ENCODE measurements at places on chromosomes 7 and 10.

DNA sequence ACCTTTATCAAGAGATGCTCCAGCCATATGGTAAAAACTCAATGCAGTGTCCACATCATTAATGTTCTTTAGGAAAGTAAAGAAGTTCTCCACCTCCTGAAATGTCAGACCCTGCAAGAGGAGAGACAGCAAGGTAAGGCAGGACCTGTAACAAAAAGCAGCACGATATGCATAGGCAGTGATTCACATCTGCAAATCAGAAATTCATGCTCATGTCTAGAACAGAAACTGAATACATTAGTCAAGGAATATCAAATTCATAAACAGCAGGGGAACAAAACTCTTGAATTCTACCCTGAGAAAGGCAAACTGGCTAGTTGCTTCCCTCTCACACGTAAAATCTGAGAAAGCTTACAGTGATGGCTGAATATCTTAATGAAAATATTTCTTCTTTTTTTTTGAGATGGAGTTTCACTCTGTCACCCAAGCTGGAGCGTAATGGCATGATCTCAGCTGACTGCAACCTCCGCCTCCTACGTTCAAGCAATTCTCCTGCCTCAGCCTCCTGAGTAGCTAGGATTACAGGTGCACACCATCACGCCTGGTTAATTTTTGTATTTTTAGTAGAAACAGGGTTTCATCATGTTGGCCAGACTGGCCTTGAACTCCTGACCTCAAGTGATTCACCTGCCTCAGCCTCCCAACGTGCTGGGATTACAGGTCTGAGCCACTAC is 53.3 kb upstream of the DNAJB12 start:
- DNase-seq = no peak

- no peak for DNase-seq
Measured at GRCh38 chr10:28853195-28853594, 175.9 kb downstream of the BAMBI start.

DNA sequence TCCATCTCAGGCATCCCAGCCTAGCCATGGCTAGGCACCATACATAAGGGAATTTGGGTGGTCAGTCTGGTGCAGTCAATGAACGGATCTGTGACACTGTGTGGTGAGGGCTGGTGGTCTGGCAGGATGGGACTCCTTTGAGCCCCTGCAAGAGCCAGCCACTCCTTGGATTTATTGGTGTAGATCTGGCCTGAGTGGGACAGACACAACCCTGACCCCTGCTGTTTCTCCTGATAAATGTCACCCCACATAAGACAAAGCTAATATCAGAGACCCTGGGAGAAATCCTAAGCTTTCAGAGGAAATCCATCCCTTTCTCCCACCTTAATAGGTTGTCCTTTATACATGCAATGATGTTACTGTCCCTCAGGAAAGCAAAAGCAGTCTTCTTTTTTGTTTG is 2.3 kb downstream of the FBXO24 start:
- DNase-seq = no peak

DNA sequence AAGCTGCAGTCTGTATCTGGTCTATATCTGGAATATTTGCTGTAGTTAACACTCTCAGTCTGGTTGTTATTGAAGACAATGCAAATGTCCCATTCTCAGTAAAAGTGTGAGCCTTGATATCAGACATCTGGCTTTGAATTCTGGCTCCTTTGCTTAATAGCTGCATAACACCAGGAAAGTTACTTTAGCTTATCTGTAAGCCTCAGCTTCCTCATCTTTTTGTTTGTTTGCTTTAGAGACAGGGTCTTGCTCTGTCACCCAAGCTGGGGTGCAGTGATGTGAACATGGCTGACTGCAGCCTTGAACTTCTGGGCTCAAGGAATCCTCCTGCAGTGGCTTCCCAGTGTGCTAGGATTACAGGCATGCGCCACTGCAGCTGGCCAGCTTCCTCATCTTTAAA is 41.3 kb downstream of the CNNM2 start:
- no peak for DNase-seq

GRCh38 chr7:81206667-81207360 is 288.0 kb upstream of the SEMA3C start:
- no peak for DNase-seq

DNA sequence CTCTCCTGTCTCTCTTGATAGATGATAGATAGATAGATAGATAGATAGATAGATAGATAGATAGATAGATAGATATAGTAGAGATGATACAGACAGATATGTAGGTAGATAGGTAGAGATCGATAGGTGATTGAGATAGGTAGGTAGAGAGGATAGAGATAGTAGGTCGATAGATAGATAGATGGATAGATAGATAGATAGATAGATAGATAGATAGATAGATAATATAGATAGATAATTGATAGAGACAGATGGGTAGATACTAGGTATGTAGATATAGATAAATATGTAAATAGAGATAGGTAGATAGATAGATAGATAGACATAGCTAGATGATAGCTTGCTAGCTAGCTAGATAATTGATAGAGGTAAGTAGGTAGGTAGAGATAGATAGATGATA is 1154.2 kb upstream of the AUTS2 start:
- DNase-seq = no peak

- DNase-seq = no peak
Measured at GRCh38 chr7:155444746-155445145, 13.2 kb upstream of the EN2 start.

- DNase-seq = no peak
Measured at GRCh38 chr10:98168766-98169165, 34.3 kb downstream of the R3HCC1L start.

DNA sequence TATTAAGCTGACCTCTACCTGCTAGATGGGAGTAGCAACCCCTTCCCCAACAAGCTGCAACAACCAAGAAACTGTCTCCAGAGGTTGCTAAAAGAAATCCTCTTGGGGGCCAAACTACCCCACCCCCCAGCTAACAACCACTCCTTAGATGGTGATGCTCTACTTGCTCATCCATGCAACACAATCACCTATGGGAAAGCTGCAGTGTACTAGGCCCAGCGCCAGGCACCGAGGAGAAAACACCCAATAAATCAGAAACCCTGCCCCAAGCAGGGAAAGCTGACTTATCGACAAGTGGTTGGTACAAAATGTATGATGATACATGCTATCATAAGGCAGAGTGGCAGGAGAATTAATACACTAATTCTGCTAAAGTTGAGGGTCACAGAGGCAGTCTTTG is 17.3 kb downstream of the SLC25A13 start:
- no peak for DNase-seq

GRCh38 chr10:69794673-69795072 is 7.0 kb upstream of the COL13A1 start:
- DNase-seq = no peak

DNA sequence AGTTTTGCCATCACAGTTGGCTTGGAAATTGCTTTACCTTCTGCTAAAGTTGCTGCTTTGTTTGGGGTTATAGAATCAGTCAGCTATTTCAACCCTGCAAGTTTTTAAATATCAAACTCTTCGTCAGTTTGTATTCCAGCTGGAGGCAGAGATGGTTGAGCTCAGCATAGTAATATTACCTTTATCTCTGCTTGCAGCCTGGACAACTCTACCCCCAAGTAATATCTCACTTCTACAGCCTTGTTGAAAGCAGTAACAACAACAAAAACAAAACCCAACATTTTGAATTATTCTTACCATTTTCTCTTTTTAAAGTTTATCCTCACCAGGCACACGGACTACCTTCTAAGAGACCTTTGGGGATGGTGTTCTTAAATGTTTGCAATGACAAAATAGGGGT is 239.1 kb upstream of the PHF14 start:
- DNase-seq = no peak

GRCh38 chr10:23695825-23696420 is 257.0 kb downstream of the OTUD1 start:
- no peak for DNase-seq

DNA sequence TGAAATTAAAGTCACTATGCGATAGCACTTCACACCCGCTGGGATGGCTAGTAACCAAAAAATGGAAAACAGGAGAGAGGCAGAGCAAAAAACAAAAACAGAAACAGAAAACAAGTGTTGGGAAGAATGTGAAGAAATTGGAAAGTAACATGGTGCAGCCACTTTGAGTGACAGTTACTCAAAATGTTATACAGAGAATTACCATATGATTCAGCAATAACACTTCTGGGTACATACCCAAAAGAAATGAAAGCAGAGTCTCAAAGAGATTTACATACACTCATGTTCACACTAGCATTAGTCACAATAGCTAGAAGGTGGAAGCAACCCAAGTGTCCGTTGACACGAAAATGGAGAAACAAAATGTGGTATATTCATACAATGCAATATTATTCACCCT is 88.6 kb upstream of the KCNIP2 start:
- DNase-seq = no peak

- DNase-seq = no peak
Measured at GRCh38 chr10:114403541-114404161, 651 bp downstream of the AFAP1L2 start.

DNA sequence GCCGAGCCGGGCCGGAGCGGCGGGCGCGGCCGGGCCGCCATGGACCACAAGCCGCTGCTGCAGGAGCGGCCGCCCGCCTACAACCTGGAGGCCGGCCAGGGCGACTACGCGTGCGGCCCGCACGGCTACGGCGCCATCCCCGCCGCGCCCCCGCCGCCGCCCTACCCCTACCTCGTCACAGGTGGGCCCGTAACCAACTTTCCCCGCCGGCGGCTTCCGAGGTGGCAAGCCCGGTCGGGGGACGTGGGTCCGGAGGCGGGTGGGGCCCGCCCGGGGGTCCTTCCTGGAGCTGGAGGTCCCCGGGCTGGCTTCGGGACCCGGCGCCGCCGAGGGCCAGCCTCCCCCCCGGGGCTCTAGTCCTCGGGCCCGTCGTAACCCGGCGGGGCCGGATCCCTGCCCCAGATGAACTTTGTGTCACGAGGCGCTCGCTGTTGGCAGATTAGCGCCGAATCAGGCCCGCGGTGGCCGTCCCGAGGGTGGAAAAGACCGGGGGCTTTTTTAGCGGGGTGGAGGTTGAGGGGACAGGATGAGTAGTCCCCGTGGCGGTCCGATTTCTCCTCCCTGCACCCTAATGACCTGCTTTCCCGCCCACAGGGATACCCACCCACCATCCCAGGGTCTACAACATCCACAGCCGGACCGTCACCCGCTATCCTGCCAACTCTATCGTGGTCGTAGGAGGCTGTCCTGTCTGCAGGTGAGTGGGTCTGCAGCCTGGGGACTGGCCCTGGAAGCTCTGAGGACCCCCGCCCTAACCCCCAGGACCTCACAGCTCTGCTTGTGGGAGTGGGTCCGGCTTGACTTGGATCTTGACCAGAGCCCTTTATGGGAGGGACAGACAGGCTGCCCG is 496 bp downstream of the BRI3 start:
- DNase-seq = no peak

DNA sequence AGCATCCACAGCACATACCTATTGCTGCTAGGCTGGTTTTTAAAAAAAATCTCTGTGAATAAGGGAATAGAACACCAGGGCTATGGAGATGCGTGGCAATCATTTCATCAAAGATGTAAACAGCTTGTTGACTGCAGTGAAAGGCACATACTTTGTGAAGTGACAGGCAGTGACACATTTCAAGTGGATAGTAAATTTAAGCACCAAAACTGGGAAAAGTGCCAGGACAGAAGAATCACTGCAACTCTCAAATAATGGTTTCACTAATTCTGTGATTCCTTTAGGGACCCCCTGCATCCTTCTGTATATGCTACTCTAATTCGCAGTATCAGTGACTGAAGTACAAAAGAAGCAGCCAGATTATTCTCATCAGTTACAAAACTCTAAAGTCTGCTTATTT is 145.2 kb upstream of the KLF14 start:
- no peak for DNase-seq

DNA sequence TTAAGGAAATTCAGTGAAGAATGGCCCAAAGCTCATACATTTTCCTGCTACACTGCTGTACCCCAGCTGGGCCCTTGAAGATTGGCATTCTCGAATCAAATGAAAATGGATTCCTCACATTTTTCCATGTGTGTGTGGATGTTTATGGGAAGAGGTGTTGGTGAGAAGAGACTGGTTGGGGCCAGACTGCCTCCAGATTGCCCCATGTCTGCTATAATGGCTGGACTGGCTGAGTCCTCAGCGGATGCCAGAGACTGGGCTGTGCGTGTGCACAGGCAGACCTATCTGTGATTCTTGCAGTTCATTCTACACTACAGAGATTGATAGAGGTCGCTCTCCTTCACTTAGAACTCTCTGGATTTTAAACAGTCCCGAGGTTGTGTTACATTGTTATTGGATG is 183.6 kb upstream of the GDF10 start:
- DNase-seq = no peak

GRCh38 chr7:141541375-141541774 is 9.8 kb upstream of the AGK start:
- no peak for DNase-seq

- no peak for DNase-seq
Measured at GRCh38 chr10:53315709-53316108, 543.1 kb upstream of the MBL2 start.

DNA sequence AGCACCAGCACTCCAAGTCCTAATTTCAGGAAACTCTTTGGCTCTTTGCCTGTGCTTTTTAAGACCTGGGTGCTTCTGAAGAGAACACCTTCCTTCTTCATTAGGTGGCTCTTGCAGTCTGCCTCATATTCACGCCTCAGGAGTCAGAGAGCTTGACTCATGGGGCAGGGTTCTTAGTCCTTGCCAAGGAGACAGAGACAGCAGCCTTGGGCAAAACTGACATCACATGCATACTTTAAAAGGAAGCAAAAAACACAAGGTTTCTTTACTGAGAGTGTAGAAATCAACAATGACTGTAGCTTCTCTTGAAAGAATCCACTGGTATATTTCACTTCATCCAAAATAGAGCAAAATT is 780.6 kb downstream of the INHBA start:
- DNase-seq = no peak

DNA sequence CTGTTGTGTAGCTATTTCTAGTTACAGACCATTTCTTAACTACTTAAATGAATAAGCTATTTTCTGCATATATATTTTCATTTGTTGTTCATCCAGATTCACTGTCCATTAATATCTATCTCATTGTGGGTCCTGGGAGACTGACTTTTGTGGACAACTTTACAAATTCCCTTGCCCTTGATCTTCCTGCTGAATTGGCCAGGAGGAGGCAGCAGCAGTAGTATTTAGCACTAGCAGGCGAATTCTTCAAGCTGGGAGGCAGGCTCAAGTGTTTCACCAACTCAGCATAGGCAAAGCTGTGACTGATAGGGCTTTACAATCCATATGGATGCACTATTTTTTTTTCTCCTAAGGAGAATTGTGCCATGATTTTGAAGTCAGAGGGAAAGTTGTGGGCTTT is 461.0 kb upstream of the NRG3 start:
- no peak for DNase-seq

- no peak for DNase-seq
Measured at GRCh38 chr7:48028938-48029337, at the start of gene SUN3. Gene SUN3 (minus strand): TSS chr7:48029107. CDS start chr7:48028938, 169 bp downstream.
